Stimulated activated naive CD4-positive, alpha-beta T cell (primary cell): ENCODE measurements at places on chromosomes 1 and 21.
A peak's percentile ranks its signal among the peaks of the same experiment; 100 is the strongest.

DNA sequence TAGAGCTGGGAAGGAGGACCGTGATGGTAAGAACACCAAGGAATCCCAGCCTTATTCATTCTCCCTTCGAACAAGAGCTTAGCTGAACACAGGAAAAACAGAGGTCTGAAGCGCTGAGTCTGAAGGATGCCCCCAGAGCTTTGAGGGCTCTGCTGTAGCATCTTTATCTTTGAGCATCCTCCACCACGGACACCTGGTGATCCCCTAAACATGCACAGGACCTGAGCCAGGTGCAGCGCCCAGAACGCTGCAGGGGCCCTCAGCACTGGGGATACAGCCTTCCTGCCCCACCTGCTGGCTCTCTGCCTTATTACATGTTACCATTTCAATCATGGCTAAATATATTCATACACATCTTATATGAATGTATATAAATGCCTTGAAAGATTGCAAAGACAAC lies 7.7 kb upstream of the GPATCH4 start:
- DNase-seq: peak; percentile 38

GRCh38 chr1:200442537-200443156 lies 32.8 kb upstream of the ZNF281 start:
- no peak for DNase-seq

DNA sequence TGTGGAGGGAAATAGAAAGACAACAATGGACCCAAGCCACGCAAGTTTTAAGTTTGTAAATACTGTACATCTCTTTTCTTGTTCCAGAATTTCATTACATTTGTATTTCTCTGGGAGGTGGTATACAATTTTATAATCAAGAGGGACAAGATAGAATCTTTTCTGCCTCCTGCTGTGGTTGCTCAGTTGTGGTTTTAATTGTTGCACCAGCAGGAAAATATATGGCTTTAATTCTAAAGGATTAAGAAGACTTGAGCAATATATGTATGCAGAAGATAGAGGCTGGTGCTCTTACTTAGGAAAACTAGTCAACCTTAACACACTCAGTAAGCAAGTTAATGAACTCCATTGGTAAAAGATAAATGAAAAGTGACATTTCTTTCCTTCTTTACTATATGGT lies 19.8 kb upstream of the ASB17 start:
- DNase-seq: no peak

GRCh38 chr1:42998386-42998785 lies 39.7 kb upstream of the SLC2A1 start:
- DNase-seq: no peak

- DNase-seq: no peak
These were observed 22.4 kb upstream of the BCAR3 start for GRCh38 chr1:93704052-93704451.

DNA sequence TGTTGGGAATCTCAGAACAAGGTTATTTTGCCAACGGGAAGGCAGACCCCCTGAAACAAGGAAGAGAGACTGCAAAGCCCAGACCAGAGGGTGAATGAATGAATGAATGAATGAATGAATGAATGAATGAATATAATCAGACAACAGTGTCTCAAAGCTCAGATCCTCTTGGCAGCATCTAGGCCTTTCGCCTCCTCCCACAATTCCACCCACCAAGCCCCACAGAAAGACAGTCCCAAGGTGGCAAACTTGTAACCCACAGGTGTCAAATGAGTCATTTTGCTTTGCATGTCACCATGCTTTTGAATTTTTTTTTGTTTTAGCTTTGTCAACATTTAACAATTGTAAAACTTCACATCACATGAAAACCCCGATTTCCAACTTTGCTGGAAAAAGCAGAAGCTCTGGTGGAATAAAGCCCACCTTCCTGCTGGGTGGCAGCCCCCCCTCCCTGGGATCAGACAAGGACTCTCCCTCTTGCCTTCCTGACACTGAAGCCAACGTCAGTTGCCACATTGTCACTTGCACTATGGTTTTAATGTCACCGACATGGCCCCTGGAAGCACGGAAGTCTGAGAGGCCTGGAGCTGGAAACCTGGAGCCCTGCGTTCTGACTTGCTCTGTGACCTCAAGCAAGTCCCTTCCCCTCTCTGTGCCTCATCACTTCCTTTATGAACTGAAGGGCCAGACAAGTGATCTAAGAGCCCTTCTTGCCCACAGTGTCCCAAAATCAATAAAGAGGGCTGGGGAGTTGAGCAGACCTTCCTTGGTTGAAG lies 134.6 kb upstream of the RUNX3 start:
- no peak for DNase-seq

DNA sequence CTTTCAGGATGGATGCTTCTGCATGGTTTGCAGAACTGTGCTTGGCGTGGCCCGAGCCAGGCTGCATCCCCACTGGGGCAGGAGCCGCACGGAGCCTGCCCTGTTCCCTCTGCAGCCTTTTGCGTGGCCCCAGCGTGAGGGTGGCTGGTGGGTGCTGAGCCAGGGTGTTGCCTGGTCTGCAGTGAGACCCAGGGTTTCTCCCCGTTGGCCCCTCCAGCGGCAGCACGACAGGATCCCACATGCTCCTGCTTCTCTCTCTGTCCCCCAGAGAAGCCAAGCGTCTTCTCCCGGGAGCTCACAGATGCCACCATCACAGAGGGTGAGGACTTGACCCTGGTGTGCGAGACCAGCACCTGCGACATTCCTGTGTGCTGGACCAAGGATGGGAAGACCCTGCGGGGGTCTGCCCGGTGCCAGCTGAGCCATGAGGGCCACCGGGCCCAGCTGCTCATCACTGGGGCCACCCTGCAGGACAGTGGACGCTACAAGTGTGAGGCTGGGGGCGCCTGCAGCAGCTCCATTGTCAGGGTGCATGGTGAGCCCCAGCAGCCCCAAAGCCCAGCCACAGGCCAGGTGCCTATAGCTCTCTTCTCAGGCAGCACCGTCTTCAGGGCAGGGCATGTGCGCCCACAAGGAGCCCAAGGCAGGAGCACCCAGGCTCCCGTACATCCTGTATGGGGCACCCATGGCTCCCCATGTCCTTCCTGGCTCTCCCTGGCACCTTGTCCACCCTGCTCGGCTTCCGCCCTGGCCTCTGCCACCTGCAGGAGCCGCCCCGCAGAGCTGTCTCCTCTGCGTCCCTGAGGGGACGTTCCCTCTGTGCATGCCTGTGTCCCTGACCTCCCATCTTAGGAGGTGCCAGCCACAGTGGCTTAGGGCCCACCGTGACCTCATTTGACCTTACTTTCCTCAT lies 78.9 kb downstream of the OBSCN start:
- no peak for DNase-seq

DNA sequence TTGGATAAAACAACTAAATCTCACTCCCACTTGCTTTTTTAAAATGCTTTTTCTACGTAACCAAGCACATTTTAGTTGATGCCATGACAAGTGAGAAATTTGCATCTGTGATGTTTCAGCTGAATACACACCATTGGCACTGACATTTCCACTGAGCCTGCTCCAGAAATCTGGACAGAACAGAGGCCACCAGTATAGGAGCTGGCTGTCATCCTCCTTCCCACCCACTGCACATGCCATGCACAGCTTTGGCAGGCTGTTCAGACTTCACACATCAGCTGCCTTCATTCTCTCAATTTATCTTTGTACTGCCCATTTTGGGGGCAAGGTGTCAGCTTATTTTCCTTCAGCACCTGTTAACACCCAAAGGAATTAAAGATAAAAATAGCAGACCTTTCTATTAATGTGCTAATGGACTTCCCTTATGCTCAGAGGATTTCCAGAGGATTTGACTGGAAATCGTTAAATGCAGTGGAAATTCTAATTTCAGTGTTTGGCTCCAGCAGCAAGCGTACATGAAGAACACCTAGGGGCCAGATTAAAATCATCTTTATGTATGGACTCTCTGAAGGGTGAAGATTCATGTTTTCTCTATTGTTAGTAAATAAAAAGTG lies 12.9 kb upstream of the PODN start:
- DNase-seq: no peak

- DNase-seq: peak; percentile 26
These were observed 18.7 kb upstream of the F5 start for GRCh38 chr1:169604781-169605560.

GRCh38 chr1:93815366-93816110 lies 63.5 kb downstream of the DNTTIP2 start:
- DNase-seq: no peak

DNA sequence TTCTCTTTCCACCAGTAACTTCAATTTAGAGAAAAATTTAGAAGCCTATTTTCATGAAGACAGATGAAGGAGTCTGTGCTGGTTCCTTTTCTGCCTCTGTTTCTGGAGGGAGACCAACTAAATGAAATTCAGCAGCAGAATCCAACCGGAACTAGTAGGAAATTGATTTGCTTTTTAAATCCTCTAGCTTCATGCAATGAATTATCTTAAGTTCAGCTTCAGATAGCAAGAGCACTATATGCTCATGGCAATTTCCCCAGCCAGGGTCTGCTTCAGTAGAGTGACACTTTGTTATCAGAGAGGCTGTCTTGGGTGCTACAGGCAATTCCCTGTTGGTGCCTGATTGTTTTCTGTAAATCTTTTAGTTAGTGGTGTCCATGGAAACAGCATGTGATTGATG lies 189.7 kb downstream of the SLC35F3 start:
- no peak for DNase-seq

DNA sequence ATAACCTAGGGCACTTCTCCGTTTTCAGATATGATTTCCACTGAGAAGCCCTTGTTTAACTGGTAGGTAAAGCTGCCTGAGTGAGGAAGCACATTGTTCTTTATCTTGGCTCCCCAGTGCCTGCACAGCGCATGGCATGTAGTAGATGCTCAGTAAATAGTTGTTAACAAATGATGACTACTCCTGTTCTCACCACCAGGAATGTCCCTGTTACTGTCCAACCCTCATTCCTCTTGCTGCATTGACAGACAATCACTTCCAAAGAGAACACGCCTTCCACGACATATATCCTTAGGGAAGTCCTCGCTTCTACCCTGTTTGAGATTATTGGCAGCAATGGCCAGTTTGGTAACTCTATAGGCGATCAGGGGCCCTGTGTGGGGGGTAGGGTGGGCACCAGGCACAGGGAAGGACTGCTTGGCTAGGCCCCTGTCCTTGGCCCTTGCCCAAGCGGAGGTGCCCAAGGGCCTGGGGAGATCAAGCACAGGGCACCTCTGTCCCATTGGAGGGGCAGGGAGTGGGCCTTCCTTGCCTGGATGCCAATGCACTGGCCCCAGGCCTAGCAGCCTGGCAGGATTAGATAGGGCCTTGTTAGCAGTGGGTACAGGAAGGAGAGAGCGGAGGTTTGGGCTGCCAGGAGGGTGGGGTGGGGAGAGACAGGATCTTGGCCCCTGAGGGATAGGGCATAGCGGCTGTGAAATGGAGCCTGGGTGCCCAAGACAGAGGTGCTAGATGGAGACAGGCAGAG lies 10.2 kb downstream of the NES start:
- no peak for DNase-seq

GRCh38 chr1:42927274-42927841 lies 31.3 kb downstream of the SLC2A1 start:
- DNase-seq: no peak

GRCh38 chr1:904310-904950 lies 19.3 kb upstream of the SAMD11 start:
- DNase-seq: peak; percentile 77

DNA sequence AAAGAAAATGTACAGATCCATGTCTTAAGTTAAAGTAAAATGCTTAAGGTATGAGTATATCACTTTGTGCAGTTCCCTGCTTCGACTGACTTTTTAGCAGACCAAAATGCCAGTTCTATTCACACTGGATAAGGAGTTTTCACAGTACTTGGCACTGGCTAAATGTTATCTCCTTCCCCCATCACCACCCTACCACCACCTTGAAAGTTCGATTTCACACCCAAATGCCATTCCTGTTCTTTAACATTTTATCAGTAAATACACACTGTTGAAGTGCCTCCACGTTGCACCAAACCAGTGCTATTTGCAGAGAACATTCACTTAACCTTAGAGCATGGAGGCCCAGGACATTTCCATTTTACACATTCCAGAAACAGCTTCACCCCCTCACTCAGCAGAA lies 100.0 kb downstream of the URB2 start:
- DNase-seq: no peak

- DNase-seq: no peak
These were observed 224.2 kb downstream of the FOXD2 start for GRCh38 chr1:47662068-47662467.
